H9 (cell line): ENCODE measurements at places on chromosomes 5 and 9.

- peak; percentile 9 for DNase-seq
These were observed 37.6 kb upstream of the SMAD5 start for GRCh38 chr5:136094913-136095641.

- no peak for DNase-seq
These were observed 624.6 kb downstream of the PDE4D start for GRCh38 chr5:59268756-59269415.

GRCh38 chr9:17611917-17612316 is 33.1 kb downstream of the SH3GL2 start:
- DNase-seq = no peak

GRCh38 chr5:56974241-56974640 is 22.3 kb upstream of the MIER3 start:
- DNase-seq = no peak

GRCh38 chr5:95280401-95281095 is 4.3 kb downstream of the MCTP1 start:
- no peak for DNase-seq

- no peak for DNase-seq
These were observed 3.7 kb downstream of the ECSCR start for GRCh38 chr5:139458580-139459407.

GRCh38 chr9:95880021-95880690 is 4.7 kb downstream of the ERCC6L2 start:
- no peak for DNase-seq

GRCh38 chr5:7815892-7816534 is 34.9 kb downstream of the CFAP90 start:
- DNase-seq = peak; percentile 95

GRCh38 chr5:18281947-18282581 is 647.8 kb downstream of the TAF11L14 start:
- no peak for DNase-seq

DNA sequence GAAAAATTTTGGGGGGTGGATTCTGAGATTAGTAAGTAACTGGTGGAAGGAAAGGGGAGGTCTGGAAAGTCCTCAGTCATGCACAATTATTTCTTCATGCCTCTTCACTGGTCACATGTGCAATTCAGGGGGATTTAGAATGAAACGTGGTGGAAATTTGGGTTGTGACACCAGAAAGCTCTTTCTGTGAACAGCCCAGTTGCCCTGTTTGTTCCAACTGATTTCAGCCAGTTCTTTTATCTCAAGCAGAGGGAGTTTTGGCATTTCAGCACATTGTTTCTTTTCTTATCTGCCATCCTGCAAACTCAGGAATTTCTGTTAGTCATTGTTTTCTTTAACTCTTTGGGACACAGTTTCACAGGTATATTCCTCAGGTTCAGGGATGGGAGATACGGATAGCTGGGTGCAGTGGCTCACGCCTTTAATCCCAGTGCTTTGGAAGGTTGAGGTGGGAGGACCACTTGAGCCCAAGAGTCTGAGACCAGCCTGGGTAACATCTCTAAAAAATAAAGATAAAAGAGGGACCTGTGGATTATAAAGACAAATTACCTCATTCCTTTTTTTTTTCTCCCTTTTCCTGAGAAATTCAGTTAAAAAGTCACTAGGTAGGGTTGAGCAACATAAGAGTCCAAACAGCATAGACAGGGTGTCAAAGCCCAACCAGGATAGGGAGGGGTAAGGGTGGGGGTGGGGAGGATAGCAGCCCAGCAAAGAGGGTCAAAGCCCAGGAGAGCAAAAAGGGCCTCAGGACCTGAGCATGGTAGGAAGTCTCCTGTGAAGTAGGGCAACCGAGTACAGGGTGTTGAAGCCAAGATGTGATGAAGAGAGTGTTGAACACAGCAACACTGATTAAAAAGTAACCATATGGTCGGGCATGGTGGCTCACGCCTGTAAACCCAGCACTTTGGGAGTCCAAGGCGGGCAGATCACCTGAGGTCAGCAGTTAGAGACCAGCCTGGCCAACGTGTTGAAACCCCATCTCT is 5.4 kb upstream of the B4GALT1 start:
- no peak for DNase-seq

DNA sequence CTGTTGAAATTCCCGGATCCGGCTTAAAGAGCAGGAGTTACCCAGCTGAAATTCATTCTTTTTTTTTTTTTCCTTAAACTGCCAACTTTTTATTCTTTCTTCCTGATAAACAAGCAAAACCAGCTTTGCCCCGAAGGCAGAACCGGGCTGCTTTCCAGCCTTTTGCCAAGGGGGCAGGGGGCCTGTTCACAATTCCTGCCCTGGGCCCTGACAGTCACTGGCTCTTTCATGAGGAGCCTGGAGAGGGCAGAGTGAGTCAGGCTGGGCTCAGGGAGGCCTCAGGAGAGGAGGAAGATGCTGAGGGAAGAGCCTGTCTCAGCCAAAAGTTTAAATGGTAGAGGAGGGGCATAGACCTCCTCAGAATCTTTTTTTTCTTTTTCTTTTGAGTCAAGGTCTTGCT is 4.8 kb downstream of the GLIPR2 start:
- peak; percentile 49 for DNase-seq

GRCh38 chr5:74404574-74405508 is 235.7 kb downstream of the ENC1 start:
- DNase-seq = no peak

GRCh38 chr5:41877408-41877807 is 7.2 kb upstream of the OXCT1 start:
- DNase-seq = no peak

GRCh38 chr5:69231851-69232250 is 2.8 kb upstream of the CDK7 start:
- no peak for DNase-seq

- no peak for DNase-seq
These were observed 253.9 kb upstream of the PCSK5 start for GRCh38 chr9:75636427-75637045.

DNA sequence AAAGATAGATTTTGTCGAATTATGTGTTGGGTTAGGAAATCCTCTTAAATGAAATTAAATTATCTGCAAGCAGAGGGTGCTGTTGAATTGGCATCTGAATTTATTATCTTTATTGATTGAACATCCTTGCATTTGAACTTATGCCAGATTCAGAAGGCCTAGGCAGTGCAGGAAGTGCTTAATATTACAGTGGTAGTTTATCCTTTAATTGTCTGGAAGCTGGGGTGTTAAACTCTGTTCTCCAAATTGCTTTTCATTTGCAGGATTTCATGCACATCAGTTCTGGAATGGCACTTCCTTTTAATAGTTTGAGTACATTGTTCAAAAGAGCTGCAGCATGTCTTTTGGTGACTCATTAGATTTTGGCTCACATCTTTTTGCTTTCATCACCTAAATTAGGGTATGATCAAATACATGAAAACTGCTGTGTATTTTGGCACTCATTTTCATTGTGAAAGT is 186.3 kb downstream of the KDM4C start:
- no peak for DNase-seq

DNA sequence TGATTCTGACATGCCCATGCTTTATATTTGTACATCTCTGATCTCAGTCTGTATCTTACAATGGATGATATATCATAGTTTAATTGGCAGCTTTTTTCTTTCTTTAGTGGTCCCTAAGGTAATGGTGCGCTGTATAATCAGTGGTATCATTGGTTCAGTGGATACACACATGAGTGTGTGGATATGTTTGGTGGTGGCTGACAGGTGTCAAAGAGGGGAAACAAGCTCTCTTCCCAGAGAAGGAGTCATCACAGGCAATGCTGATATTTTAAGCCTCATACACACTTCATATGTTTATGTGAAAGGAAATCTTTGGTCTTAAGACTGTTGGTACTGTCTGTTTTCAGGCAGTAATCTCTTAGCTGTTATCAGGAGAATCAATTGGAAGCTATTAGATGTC is 52.1 kb upstream of the KIAA1958 start:
- DNase-seq = no peak

GRCh38 chr9:125632321-125633115 is 74.5 kb downstream of the MAPKAP1 start:
- no peak for DNase-seq

GRCh38 chr5:171315386-171315891 is 6.4 kb downstream of the TLX3 start:
- DNase-seq = peak; percentile 72

GRCh38 chr9:37994639-37995347 is 74.2 kb downstream of the SHB start:
- DNase-seq = no peak

GRCh38 chr9:36870960-36871359 is 163.1 kb downstream of the PAX5 start:
- no peak for DNase-seq

DNA sequence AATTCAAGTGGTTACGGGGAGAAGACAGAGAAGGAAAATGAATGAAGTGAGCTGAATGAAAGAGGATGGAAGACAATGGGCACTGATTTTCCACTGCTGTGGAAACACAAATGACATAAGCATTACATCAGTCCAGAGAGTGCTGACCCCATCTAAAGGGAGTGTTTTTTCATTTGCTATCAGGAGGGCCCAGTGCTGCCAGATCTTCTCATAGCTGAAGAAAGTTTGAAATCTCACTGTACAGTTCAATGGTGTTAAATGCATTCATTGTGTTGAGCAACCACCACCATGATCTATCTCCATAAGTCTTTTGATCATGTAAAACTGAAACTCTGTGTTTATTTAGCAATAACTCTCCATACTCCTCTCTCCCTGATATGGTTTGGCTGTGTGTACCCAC is 41.5 kb upstream of the STARD4 start:
- no peak for DNase-seq

DNA sequence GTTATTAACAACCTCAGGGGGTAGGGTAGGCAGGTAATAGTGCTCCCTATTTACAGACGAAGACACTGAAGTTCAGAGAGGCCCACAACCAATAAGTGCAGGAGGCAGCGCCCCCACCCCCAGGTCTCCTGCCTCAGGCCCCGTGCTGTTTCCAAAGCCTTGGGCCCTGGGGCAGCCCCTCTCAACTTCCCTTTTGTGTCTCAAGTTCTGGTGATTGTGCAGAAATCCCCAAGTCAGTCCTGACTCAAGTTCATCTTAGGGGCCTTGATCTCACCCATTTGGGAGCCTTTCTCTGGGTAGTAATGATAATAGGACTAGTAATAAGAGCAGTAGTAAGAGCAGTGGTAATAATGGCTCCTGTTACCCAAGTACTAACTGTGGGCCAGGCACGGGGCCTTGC is 35.5 kb upstream of the ASS1 start:
- DNase-seq = no peak

GRCh38 chr5:136374003-136374402 is 8.7 kb upstream of the TRPC7 start:
- DNase-seq = no peak

- no peak for DNase-seq
These were observed 78.5 kb downstream of the MYO10 start for GRCh38 chr5:16857635-16858034.

DNA sequence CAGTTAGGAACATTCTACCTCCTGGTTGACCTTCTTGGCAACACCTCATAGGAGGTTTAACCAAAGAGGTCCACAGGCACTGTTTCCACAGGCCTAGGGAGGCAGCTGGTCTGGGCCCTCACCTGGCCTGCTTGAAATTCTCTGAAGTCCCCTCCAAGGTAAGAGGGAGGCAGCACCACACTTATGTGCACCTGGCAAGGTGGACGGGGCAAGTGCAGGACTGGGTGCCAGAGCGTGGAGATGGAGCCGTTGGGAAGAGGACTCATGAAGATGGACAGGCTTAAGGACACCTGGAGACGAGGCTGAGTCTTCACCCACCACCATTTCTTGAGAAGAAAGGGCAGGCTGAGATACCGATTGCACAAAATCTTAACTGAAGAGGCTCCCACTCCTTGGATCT is 6.6 kb upstream of the BARHL1 start:
- DNase-seq = no peak

DNA sequence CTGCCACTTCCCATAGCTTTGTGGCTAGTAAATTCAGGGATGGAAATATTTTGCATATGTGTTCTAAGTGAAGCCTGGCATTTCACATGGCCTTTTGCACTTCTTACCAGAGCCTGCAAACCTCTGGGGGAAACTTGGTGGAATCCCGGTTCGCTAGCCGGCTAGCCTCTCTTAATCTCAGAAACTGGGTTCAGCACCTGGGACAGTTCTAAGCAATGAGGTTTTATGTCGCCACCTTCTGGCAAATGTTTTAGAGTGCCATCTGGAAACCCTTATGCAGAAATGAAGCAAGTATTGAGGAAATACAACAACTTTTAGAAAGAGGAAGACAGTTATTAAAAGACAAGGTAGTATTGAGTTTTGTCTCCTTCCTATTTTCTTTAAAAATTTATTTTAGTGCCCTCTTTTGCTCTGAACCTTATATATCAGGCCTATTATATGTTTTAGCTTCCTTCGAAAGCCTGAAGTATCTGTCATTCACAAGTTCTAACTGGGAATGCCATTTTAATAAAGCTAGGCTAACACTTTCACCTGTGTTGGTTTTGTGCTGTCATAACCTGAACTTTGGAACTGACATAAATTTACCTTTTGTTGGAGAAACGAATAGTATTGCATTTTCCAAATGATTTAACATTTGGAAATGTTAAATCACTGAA is 963 bp upstream of the HTR1A start:
- peak; percentile 73 for DNase-seq

- no peak for DNase-seq
These were observed 248.6 kb downstream of the KDM4C start for GRCh38 chr9:7006417-7006816.

- DNase-seq = no peak
These were observed 18.5 kb upstream of the FKTN start for GRCh38 chr9:105539452-105539851.
